ENCODE measurements at places on chromosomes 16 and 17.

DNA sequence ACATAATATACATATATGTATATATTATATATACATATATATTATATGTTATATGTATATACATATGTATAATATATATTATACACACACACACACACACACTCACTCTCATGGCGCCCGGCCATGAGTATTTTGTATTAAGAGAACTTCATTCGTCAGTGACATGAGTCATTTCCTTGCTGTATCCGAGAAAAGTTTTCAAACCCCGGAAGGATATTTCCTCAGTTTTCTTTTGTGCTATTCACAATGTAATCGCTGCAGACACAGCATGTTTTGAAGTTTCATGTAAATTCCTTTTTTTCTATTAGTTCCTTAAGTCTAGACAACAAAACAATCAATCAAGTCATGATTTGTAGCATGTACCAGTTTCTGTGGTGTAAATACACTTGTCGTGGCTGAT lies 33.3 kb downstream of the OR1D5 start:
- no peak for DNase-seq

DNA sequence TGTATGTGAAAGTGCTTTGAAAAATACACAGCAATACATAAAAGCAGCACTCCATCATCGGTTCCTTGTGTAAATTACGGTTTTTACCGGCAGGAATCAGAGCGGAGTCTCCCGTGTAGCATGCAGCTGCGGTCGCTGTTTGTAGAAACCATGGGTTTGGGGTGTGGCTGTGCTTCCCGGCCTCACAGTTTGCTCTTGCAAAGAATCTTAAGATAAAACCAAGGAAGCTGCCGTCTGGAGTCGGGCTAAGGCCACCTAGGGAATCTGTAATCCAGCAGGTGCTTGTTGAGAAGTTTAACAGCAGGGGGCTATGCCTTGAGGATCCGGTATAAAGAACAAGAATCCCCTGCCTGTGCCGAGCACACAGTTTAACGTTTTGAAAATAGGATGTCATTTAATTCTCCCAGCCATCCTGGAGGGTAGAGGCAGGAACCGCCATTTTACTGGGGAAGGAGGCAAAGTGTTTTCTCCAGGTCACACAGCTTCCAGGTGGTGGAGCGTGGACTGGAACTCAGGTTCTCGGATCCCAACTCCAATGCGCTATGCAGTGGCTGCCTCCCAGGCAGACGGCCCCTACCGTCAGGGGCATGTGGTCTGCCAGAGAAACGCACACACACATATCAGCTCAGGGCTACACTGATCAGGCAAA lies 6.0 kb upstream of the TLCD3A start:
- no peak for DNase-seq

DNA sequence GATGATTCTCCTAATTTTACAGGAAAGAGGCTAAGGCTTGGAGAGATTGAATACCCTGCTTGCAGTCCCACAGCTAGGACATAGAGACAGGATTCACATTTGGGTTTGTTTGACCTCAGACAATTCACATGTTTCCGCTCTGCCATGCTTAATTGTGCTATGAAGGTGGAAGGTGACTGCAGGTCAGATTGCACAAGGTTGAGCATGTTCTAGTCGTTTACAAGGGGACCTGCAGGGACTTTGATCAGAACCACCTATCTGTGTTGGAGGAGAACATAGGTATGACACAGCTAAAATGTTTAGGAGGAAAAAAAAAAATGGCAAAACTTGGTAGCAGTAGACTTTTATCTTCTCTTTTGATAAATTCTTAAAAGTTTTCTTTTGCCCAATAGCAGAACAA lies 4.9 kb upstream of the ANKFN1 start:
- no peak for DNase-seq

DNA sequence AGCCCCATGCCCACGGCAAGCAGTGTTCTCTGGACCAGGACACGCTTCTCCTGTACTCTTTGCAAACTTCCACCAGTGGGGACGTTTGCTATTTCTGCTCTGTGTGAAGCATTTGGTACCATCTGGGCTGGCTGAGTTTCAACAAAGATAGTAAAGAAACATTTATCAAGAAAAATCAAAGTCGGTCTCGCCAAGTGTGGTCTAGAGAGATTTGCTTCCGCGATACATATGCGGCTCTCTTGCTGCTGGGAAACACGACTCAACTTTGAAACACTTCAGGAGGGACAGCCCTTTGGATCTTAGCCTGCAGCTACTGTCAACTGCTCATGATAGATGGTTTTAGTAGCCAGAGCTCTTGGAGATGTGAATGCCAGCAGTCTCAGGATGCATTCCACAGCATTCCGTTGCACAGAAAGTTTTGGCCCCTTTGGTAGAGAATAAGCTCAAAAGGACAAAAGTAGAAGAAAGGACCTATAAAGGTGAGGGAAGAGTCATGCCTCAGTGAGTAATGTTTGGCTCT lies 168.2 kb upstream of the CACNG3 start:
- DNase-seq, result no peak

DNA sequence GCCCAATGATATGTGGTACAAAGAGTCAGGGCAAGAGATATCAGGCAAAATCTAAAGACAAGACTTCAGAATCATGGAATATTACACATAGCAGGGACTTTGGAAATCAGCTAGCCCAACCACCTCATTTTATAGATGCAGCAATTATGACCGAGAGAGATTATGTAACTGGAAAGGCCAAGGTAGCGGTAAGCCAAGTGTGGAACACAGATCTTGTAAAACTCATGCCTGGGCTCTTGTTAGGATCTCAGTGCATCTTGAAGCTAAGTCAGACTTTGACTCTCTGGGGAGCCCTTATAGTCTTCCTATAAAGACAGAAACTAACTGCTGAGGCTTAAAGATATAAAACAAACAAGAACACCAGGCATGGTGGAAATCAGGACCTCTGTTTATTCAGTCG lies 18.6 kb downstream of the MAP2K6 start:
- DNase-seq, result no peak

DNA sequence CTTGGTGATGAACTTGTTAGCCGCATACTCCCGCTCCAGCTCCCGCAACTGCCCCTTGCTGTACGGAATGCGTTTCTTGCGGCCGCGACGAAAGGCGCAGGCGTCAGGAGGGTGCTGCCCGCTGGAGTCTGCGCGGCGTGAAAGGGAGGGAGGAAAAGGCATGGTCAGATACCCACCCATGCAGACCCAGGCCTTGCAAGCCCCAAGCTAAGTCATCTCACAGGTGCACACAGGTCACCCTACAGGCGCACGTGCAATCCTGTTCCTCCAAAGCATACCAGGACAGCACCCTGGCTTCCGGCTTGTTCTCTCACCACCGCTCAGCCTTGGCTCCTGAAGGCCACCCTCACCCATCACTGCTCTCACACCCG lies 1.6 kb downstream of the HOXB13 start:
- DNase-seq, result no peak

- DNase-seq, result no peak
These were observed 57.0 kb downstream of the ABR start for GRCh38 chr17:1122533-1123392.

- no peak for DNase-seq
These were observed 22.2 kb upstream of the CDH15 start for GRCh38 chr16:89149386-89149785.

DNA sequence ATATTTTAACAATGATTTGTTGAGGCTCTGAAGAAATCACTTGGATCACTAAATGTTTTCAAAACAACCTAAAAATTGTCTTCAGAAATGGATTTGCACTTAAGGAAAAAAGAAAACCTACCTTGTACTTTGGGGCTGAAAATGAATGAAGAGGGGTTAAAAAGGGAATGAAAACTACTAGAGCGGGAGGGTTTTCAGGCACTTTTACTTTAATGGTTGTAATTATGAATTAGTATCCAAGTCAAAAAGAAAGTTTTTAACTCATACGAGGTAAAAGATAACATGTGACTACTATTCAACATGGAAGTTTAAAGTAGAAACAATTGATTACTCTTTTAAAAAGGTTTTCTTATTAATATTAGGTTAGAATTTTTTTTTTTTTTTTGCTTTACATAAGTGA lies 5.1 kb downstream of the IGF2BP1 start:
- DNase-seq, result no peak

GRCh38 chr17:41294016-41294415 lies 8.6 kb downstream of the KRTAP29-1 start:
- DNase-seq, result no peak

GRCh38 chr16:85475233-85475632 lies 137.9 kb upstream of the GSE1 start:
- DNase-seq, result no peak

DNA sequence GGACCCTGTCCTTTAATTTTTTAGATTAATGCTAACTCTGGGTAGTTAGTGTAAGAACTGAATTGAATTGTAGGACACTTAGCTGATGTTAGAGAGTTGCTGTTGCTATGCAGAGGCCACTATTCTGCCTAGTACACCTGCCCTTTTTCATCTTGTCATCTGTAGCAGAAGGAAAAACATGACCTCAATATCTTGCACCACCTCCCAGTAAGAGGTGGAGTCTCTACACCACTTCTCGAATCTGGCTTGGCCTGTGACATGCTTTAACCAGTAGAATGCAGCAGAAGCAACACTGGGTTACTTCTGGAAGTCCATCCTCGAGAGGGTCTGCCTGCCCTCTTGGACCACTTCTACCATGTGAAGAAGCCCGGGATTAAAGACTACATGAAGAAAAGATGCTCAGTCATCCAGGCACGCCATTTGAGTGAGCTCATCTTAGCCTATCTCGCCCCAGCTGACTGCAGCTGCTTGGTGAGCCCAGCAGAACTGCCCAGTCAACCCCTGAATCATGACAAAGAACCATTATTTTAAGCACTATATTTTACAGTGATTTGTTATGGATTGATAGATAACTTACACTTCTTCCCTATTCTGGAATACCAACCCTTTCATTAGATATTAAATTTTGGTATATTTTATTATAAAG lies 153.5 kb downstream of the MYO1D start:
- DNase-seq, result no peak

- DNase-seq, result no peak
These were observed 432.8 kb upstream of the CDH5 start for GRCh38 chr16:65933703-65934102.

All from NCI-H1436 treated with DMSO at 0.1 percent for 48 hours (cell line).